ENCODE measurements at places on chromosomes 7 and 10.

GRCh38 chr10:84613336-84614021 is 285.1 kb downstream of the CCSER2 start:
- no peak for DNase-seq

- DNase-seq: no peak
Measured at GRCh38 chr7:32285698-32286097, 204.5 kb downstream of the LSM5 start.

DNA sequence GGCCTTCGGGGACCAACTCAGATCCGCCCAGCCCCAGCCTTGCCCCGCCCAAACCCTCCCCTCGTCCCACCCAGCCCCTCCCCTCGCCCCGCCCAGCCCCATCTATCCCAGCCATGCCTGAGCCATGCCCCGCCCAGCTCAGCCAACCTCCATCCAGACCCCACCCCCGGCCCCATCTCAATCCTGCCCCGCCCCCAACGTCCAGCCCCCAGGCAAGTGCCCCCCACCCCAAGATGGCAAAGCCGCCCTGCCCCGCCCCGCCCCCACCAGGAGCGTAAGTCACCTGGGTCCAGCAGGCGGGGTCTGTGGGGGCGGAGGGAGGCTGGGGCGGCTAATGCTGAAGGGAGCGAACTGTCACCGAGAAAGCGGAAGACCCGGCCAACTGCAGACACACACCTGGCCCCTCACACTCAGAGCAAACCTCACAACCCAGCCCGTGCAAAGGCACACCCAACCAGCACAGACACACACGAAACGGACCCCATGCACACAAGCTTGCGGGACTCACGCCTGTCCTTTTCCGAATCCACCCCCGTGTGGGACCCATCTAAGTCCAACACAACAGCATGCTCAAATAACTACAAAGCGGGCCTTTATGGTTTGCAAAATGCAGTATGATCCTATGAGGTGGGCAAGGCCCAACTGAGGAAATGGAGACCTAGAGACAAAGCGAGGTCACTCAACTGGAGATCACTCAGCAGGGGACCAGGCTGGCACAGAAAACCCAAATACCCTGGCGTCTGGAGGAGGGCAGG is 11.5 kb upstream of the OGA start:
- DNase-seq: no peak

GRCh38 chr7:37816922-37817590 is 31.3 kb upstream of the NME8 start:
- DNase-seq: no peak

- DNase-seq: no peak
Measured at GRCh38 chr10:64626924-64627323, 1105.7 kb downstream of the REEP3 start.

- no peak for DNase-seq
Measured at GRCh38 chr7:91533996-91534395, 269.8 kb downstream of the FZD1 start.

GRCh38 chr10:61973906-61974305 is 72.4 kb downstream of the ARID5B start:
- DNase-seq: no peak

GRCh38 chr7:101602082-101602481 is 27.0 kb downstream of the MYL10 start:
- no peak for DNase-seq
